ENCODE measurements at places on chromosomes 3 and 15.
A peak's percentile ranks its signal among the peaks of the same experiment; 100 is the strongest.

GRCh38 chr3:144384241-144384979, 412.8 kb downstream of the DIPK2A start:
- no peak for DNase-seq

- DNase-seq, result peak; percentile 7
Measured at GRCh38 chr3:13012221-13012691, 61.0 kb downstream of the IQSEC1 start.

- peak; percentile 88 for DNase-seq
Measured at GRCh38 chr3:101928890-101929289, 79.6 kb downstream of the NFKBIZ start.

DNA sequence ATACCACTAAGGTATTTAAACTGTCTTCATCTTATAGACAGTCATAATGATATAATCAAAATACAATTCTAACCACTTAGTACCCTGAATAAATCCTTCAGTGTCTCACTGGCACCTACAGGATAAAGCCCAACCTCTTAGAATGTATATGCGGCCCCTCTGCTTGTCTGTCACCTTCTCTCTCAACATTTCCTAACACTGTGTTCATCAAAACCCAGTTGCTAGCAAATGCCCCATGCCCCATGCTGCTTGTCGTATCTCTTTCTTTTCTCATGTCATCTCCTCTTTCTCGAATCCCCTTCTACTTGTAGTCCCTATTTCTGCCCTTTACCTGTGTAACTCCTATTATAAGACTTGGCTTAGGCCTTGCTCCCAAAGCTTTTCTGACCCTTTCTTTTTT, 24.6 kb upstream of the PLSCR4 start:
- DNase-seq, result no peak

GRCh38 chr3:69541711-69542088, 155.8 kb upstream of the FRMD4B start:
- DNase-seq, result no peak

DNA sequence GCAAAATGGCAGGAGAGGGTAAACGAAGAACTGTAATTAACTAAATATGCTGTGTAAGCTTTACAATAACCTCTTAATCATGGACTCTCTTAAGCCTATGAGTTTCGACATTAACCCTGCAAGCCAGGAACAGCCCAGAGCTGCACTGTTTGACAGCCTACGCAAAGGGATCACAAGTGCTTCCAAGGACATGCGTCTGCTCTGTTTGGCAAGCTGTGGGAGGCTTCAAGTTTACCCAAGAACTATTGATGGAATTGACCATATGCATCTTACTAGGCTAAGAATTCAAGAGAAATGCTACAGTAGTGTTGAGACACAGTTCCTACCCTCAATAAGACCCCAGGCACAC, 66.0 kb downstream of the PDZRN3 start:
- no peak for DNase-seq

- DNase-seq, result no peak
Measured at GRCh38 chr3:54384279-54384678, 261.9 kb downstream of the CACNA2D3 start.

GRCh38 chr3:42500909-42501308, 1.5 kb upstream of the VIPR1 start:
- DNase-seq, result no peak
